ENCODE measurements at places on chromosomes 2 and 18. TPM values are rescaled to one million over a fixed set of nuclear protein-coding genes. Genes with fewer than 3 reads are reported as not detected.

DNA sequence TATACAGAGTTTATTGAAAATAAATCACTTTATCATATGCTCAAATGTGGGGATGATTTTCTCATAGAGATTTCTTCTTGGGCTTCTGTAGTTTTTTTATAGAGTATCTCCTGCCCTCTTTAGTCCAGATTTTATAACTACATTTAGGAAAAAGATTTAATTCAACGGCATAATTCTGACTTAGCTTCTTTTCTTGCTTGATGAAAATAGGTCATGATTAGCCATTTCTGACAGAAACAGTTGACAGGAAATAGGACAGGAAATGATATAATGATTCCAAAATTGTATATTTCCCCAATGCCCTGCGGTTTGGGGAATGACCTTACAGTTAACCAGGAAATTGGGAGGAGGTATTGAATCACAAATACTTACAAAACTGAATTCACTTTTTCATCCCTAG, 1531.9 kb upstream of the ACVR2A start:
- no peak for DNase-seq

DNA sequence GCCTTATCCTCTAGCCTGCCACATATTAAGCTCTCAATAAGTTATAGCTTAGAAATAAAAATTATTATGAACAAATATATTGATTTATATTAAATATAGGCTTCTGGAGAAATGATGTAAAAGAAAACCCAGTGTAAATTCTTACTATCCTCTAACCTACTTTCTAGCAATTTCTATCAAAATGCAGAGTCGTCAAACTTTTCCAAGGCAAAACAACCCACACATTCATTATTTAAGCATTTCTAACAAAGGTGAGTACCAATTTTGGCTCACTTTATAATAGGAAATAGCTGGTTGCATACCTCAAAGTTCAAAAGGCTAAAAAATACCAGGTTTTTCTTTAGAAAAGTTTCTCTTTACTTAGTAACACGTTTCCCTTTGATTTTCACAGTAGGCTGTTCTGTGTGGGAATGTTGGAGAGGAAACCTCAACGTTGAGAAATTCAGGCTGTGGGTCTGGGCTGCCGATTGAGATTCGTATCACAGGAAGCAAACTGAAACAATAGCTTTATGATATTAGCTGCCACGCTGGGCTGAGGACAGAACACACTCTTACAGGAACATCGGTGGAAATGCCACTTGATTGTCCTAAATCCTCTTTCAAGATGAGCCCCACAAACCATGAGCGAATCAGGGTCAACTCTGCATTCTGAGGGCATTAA, 53.0 kb downstream of the EPAS1 start:
- no peak for DNase-seq

DNA sequence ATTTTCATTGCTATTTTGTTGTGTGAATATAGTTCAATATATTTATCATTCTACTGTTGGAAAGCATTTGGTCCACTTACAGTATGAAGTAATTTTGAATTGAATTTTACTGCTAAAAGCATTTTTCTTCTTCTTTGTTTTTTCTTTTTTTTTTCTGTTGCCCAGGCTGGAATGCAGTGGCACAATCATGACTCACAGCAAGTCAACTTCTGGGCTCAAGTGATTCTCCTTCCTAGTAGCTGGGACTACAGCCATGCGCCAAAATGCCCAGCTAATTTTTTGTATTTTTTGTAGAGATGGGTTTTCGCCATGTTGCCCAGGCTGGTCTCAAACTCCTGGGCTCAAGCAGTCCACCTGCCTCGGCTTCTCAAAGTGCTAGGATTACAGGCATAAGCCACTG, 2.4 kb upstream of the ETAA1 start:
- DNase-seq, result no peak

DNA sequence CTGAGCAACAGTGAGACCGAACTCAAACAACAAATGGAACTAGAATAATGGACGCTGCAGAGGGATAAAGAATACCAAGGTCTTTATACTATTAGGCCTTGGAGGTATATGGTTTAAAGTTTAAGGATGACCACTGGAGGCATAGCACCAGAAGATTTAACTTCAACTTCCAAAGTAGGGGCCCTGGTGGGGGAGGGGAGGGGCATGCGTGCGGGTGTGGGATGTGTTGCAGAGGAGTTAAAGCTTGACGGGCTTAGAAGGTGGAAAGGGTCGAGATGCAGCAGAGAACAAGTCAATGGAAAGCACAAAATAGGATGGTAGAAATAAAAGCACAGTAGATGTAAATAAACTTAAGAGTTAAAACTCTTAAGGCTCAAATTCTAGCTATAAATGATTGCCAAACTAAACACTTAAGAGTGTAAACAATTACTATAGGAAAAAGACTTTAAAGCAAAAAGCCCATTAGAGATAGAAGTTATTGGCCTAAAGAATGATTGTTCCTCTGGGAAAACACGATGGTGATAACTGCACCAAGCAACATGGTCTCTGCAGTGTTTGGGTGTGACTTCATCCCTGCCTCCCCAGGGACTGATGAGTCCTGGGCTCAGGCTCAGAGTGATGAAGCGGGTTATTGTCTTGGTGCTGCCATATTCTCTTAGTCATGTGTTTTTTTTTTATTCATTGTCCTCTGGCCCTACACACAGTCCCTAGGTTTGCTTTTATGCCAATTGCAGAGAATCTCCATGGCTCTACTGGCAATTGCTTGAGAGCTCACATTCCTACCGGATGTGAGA, 13.0 kb downstream of the RRM2 start:
- DNase-seq, result peak; percentile 8

DNA sequence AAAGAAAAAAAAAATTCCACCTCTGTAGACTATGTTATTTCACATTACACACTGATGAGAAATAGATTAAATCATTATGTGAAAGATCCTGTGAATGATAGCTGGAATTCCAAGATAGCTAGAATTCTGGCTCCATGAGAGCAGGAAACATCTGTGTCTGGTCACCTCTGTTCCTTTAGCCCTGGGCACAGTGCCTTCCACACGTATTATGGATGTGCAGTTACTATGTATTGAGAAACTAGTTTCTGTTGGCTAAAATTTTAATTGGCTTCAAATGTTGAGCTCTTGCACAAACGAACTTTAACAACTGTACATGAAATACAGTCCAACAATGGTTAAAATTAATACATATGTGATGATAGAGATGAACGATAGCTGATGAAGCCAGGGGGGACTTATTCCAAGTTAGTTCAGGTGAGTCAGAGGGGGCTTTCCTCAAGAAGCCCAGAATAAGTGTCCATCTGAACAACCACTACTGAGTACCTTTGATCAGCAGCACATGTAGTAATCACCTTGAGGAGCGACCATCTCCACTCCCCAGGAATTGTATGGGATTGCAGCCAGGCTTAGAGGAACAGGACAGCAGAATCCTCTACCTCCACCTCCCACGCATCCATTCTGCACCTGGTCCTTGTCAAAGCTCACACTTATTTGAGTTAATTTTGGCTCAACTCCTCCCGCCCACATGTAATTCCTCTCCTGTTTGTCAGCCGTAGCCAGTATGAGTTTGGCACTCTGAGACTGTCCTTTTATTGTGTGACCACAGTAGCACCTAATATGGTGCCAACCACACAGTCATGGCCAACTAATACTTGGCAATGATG, 68.6 kb downstream of the NABP1 start:
- DNase-seq, result no peak

GRCh38 chr2:216572582-216573578, 60.3 kb upstream of the IGFBP2 start:
- DNase-seq, result no peak

- no peak for DNase-seq
Observed at GRCh38 chr2:217683106-217683870, 319.5 kb downstream of the TNS1 start.

DNA sequence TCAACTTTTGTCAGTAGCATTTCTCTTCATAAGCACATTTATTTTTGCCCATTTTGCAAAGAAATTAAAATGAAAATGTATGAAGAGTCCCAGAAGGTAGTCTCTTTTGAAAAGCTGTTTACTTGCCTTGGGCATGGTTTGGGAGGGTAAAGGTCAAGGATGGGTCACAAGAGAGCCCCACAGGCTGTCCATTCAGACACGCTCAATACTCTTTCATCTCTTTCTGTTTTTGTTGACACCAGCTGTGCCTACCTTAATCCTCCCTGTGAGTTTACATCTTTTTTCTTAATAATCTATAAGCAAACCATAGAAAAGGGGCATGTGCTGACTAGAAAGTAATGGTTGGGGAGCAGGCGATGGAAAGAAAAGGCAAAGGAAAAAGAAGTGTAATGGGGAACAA, 49.6 kb upstream of the KLF7 start:
- DNase-seq, result no peak

DNA sequence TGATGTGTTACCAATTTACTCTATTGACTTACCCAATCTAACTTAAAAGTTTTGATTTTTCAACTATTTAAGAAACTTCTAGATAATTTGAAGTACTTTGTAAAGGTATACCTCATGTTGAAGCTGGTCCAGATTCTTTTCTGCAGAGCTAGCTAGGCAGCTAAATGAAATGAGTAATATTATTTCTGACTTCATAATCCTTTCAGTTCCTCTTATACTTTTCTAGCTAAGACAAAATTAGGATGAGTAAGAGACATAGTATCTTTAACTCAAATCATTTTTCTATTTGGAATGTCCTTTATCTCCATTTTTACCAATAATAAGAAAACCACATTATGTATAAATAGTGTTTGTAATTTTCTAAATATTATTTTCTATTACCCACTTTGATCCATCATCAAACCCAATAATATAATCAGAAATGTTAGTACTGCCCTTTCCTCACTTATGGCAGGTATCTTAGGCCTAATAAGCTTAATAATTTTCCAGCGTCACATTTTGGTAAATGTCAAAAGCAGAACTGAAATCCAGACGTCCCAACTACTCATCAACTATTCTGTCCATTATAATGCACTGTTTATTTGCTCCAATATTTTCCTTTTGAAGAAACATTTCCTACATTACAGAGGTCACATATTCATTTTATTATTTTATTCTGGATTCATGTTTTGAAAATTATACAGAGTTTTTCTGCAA, 456.6 kb downstream of the THSD7B start:
- no peak for DNase-seq

GRCh38 chr18:13450289-13451212, 232.0 kb downstream of the LDLRAD4 start:
- no peak for DNase-seq

WNT10A gene
- 2.2 TPM for total RNA-seq

Data from spleen (tissue), 13 donors.